ENCODE measurements at places on chromosomes 2 and 18.

- H3K27ac ChIP-seq = no peak overlapping the region
- H3K27me3 ChIP-seq = no peaks in the 10 kb centered on the region
- no peak overlapping the region for H3K4me3 ChIP-seq
- DNase-seq = no peak
- no peaks in the 10 kb centered on the region for H3K4me1 ChIP-seq
- H3K36me3 ChIP-seq = no peaks in the 10 kb centered on the region
These were observed 93.8 kb upstream of the SLC8A1 start for GRCh38 chr2:40545645-40546044.

GRCh38 chr2:8799004-8799403 lies 38.4 kb downstream of the KIDINS220 start:
- no peaks in the 10 kb centered on the region for H3K27me3 ChIP-seq
- no peaks in the 10 kb centered on the region for H3K4me1 ChIP-seq
- H3K4me3 ChIP-seq = no peak overlapping the region
- no peak overlapping the region for H3K27ac ChIP-seq

DNA sequence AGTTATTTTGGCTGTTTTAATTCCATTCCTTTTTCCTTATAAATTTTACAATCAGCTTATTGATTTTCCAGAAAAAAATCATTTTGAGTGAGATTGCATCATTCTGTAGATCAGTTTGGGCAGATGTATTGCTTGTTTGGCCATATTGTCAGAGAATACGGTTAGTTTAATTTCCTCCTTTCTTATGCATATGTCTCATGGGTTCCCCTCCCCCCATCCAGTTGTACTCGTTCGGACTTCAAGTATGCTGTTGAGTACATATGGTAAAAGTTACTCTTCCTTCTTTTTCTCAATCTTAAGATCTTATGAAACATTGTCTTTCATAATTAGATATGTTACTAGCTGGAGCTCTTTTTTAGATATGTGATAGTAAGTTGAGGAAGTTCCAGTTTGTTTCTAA lies 131.2 kb upstream of the TTC27 start:
- no peak for DNase-seq
- no peak overlapping the region for H3K27ac ChIP-seq
- H3K4me3 ChIP-seq = no peak overlapping the region
- H3K36me3 ChIP-seq = peaks cover 20% of the 10 kb centered on the region
- H3K27me3 ChIP-seq = no peaks in the 10 kb centered on the region

DNA sequence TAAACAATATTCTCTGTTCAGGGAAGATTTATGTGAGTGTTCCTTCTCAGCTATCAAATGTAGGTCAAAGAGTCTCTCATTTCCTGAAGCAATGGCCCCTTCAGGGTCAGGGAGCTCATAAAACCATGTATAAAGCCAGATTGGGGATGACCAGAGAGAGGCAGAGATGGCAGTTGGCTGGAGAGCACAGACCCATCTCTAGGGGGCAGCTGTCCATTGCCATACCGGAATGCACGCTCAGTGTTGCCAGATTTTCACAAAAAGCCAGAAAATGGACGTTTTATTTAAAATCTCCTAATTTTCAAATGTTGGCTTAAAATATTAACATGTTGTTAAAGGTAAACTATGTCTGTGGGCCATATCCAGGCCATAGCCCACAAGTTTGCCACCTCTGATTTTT lies 1920.7 kb upstream of the CELF4 start:
- H3K27ac ChIP-seq = no peak overlapping the region
- DNase-seq = no peak
- no peak overlapping the region for H3K4me3 ChIP-seq
- no peaks in the 10 kb centered on the region for H3K27me3 ChIP-seq

DNA sequence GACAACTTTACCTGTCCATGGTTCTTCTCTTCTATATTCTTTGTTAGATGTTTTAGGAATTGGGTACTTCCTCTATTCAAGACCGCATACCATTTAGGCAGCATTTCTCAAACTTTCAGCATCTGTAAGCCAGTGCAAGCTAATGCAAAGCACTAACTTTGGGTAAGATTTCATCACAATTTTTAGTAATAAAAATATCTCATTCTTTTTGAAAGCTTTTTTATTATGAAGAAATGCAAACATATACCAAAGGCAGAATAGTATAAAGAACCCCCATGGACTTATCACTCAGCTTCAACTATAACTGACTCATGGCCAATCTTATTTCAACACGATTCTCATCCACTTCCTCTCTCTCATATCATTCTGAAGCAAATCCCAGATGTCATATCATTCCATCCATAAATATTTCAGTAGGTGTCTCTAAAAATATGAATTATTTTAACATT lies 32.9 kb downstream of the INO80C start:
- H3K36me3 ChIP-seq = no peaks in the 10 kb centered on the region
- no peak for DNase-seq
- H3K27me3 ChIP-seq = no peaks in the 10 kb centered on the region
- no peak overlapping the region for H3K4me3 ChIP-seq

- peaks cover 13% of the 10 kb centered on the region for H3K27me3 ChIP-seq
- H3K4me1 ChIP-seq = no peaks in the 10 kb centered on the region
- H3K4me3 ChIP-seq = no peak overlapping the region
- peak; percentile 53 for DNase-seq
These were observed 26.4 kb upstream of the CD207 start for GRCh38 chr2:70861777-70862625.

DNA sequence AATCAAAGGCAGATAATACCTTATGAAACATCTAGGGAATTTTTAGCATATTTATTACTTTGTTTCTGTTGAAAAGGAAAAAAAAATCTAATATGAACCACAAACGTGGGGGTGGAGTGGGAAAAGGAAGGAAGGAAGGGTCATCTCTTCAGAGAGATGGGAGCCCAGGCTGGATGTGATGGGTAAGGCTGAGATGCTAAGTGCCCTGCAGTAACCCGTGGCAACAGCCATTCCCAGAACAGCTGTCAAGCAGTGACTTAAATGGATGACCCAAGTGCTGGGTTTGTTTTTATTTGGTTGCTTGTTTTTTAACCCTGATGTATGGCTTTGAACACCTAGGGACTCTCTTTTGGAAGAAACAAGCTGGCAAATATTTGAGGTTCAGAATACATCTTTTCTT lies 50.7 kb upstream of the KLF7 start:
- no peak overlapping the region for H3K4me3 ChIP-seq
- H3K36me3 ChIP-seq = no peaks in the 10 kb centered on the region
- H3K27ac ChIP-seq = no peak overlapping the region
- DNase-seq = no peak
- H3K4me1 ChIP-seq = no peaks in the 10 kb centered on the region

GRCh38 chr18:42183746-42184145 lies 228.7 kb downstream of the PIK3C3 start:
- no peaks in the 10 kb centered on the region for H3K27me3 ChIP-seq
- H3K4me1 ChIP-seq = no peaks in the 10 kb centered on the region
- no peaks in the 10 kb centered on the region for H3K36me3 ChIP-seq
- no peak overlapping the region for H3K4me3 ChIP-seq

DNA sequence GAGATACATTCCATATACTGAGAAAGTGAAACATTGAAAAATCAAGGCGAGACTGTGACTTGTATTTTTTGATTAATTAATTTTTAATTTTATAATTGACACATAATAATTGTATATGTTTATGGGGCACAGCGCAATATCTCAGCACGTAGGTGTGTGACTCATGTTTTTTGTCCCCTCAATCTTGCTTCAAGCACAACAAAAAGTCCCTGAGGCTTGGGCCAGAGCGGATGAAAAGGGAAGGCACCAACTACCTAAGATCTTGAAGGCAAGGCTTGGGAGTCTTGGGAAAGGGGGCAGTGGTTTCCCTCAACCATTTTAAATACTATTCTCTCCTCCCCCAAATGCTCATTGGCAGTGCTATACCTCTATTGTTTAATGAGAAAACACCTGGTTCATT lies 9.9 kb downstream of the SGPP2 start:
- H3K27ac ChIP-seq = no peak overlapping the region
- no peaks in the 10 kb centered on the region for H3K4me1 ChIP-seq
- H3K36me3 ChIP-seq = no peaks in the 10 kb centered on the region
- no peak for DNase-seq

- no peaks in the 10 kb centered on the region for H3K4me1 ChIP-seq
- H3K27ac ChIP-seq = no peak overlapping the region
- H3K27me3 ChIP-seq = no peaks in the 10 kb centered on the region
- DNase-seq = no peak
These were observed 540.6 kb downstream of the RIT2 start for GRCh38 chr18:42574871-42575270.

- H3K27me3 ChIP-seq = no peaks in the 10 kb centered on the region
- no peak overlapping the region for H3K4me3 ChIP-seq
- DNase-seq = no peak
- no peak overlapping the region for H3K27ac ChIP-seq
- no peaks in the 10 kb centered on the region for H3K36me3 ChIP-seq
These were observed 23.3 kb downstream of the SPDYA start for GRCh38 chr2:28833740-28834470.

- no peak overlapping the region for H3K27ac ChIP-seq
- H3K27me3 ChIP-seq = peaks cover 7% of the 10 kb centered on the region
- DNase-seq = no peak
- H3K4me1 ChIP-seq = peaks cover 5% of the 10 kb centered on the region
- H3K4me3 ChIP-seq = peak overlapping the region; percentile 32
These were observed 750 bp downstream of the NPAS2 start for GRCh38 chr2:100820523-100821254.

DNA sequence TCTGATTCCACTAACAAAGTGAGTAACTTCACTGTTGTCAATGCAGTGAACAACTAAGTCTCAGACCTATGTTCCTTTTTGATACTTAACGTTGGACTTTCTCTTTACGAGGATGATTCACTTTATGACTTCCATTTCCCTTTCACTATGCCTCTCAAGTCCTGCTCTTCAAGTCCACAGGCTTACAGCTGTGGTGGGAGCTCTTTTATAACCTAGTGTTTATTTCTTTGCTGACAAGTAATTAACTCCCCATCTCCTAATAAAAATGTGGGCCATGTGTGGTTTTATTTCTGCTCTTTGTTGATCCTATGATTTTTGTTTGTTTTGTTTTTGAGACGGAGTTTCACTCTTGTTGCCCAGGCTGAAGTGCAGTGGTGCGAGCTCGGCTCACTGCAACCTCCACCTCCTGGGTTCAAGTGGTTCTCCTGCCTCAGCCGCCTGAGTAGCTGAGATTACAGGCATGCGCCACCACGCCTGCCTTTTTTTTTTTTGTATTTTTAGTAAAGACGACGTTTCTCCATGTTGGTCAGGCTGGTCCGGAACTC lies 142.1 kb downstream of the USP34 start:
- H3K36me3 ChIP-seq = peaks cover 12% of the 10 kb centered on the region
- no peaks in the 10 kb centered on the region for H3K4me1 ChIP-seq
- no peak overlapping the region for H3K27ac ChIP-seq

- H3K36me3 ChIP-seq = no peaks in the 10 kb centered on the region
- H3K27me3 ChIP-seq = no peaks in the 10 kb centered on the region
- H3K4me1 ChIP-seq = no peaks in the 10 kb centered on the region
- DNase-seq = no peak
- no peak overlapping the region for H3K27ac ChIP-seq
These were observed 323.3 kb downstream of the ZNF804A start for GRCh38 chr2:184921676-184922075.

- no peak overlapping the region for H3K27ac ChIP-seq
- H3K4me1 ChIP-seq = peaks cover 5% of the 10 kb centered on the region
- DNase-seq = no peak
- H3K36me3 ChIP-seq = no peaks in the 10 kb centered on the region
These were observed 104.8 kb downstream of the SP100 start for GRCh38 chr2:230520875-230521155.

DNA sequence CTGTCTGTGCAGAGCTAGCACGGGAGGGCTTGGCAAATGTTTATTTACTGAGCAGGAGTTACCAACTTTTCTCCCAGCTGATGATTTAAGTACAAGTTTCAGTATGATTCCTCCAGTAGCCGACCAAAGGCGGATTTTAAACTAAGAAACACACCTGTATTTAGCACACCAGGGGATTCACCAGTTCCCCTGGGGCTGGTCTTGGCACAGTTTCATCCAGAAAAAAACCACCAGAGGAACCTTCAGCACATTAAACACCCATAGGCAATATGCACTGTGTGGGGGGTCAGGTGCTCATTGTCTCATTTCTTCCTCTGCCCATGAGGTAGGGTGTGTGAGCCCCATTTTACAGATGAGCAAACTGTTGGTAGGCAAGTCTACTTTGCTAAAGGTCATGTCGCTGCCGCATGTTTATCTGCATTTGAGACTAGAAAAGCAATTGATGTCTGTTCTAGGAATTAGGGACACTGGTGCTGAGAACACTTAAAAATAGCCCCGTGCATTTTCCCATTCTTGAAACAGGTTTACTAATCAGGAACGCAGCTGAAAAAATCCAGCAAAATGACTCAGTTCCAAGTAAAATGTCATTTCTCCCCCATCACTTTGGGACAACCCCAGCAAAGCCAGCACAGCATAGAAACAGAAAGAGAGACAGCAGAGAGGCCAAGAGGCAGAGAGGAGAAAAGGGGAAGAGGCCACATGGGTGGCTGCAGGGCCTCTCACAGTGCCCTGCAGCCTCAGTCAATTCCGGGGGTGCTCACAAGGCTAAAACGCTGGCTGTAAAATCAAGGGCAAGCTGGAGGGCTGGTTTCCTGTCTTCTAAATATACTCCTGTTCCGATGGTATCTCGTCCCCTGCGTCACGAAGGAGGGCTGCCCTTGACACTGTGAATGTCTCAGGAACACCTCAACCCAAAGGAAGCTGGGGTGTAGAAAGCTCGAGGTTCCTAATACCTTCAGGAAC lies 166.8 kb upstream of the ID2 start:
- DNase-seq = peak; percentile 80
- no peaks in the 10 kb centered on the region for H3K27me3 ChIP-seq
- no peak overlapping the region for H3K27ac ChIP-seq

DNA sequence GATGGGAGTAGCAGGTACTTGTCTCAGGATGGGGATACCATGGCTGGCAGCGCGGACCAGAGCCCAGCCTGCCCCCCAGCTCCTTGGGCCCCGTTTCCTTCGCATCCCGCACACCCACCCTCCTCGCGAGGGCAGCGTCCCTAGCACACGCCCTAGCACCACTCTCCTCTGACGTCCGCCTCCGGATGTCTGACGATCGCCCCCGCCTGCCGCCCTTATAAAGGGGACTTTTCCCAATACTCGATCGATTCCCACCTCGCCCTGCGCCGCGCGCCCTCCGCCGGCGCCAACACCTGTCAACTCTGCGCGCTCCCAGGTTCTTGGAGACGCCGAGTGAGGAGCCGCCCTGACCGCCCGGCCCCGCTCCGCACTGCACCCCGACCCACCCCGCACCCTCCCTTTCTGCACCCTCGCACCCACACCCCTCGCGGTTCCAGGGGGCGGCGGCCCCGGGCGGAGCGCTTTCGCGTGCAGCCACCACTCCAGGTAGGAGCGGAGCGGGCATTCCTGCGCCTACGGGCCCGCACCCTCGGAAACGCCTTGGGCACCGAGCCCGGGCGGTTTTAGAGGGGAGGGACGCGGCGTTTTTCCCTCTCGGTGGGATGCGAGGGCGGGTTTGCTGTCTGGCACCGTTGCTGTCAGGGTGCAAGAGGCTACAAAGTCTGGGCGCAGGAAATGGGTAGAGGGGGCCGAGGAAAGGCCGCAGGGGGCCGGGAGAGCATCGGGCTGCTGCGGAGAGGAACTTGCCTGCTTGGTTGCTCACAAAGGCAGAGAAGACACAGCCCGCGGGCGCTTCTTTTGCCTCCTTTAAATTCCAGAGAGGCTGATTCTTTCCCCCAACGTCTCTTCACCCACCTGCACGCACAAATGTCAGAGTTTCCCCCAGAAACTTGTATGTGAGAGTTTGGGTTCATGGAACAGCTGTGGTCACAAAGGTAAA lies at the start of gene SLC5A7:
TSS of gene SLC5A7 (plus strand) at position 247 of the 940 bp plus-strand sequence. CDS start 1,632 bp downstream, outside the sequence.
- H3K4me1 ChIP-seq = no peaks in the 10 kb centered on the region
- H3K27ac ChIP-seq = no peak within 1 kb of the TSS
- no peaks in the 10 kb centered on the region for H3K27me3 ChIP-seq
- DNase-seq = no peak
- H3K36me3 ChIP-seq = no peaks in the 10 kb centered on the region
